ENCODE measurements at places on chromosomes 2 and 18.

DNA sequence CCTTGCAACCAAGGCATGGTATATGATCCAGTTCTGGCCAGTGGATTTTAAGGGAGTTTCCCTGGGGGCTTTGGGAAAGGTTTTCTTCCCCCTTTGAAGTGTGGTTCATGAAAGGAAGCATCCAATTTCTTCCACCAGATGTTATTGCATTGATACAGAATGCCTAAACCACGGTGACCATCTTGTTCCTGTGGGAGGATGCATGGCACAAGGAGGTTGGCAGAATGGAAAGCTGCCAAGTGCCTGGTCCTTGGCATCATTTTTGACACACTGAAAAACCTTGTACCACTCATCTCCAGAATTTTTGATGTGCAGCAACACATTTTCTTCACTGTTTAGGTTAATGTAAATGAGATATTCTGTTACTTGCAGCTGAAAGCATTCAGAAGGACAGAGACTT lies 55.2 kb upstream of the CXCR4 start:
- DNase-seq = no peak

DNA sequence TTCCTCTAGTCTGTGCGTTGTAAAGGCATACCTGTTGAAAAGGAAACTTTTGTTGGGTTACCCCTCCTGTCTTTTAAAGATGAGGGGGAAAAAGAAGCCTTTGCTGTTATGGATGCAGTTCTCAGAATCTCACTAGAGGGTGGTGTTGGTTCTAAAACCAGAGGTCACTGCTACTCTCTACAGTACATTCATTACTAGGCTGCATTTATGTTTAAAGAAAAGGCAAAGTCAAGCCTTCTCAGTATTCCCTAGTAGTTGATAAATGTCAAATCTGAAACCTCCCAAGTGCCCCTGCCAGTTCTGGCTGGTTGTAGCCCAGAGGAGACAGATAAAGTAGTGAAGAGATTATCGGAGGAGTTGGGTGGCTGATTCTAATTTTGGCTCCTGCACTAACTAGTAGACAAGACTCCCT lies 1.4 kb upstream of the PLCL1 start:
- DNase-seq = no peak

DNA sequence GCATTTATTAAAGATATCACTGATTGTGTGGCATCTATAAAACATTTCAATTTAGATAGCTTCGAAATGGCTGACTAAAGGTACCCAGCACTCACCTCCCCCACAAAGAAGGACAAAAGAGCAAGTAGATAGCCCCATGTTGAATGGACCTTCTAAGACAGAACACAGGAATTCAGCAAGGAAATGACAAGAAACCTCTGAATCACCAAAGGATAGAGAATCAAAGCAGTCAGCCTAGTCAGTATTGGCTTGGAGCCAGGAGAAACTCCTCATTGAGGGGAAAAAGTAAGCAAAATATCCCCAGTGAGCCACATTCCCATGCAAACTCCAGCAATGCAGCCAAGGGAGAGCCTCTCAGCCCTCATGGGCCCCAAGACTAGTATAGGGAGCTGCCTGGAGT lies 113.7 kb downstream of the BARD1 start:
- no peak for DNase-seq

- no peak for DNase-seq
These were observed 22.9 kb upstream of the GRB14 start for GRCh38 chr2:164644036-164644700.

DNA sequence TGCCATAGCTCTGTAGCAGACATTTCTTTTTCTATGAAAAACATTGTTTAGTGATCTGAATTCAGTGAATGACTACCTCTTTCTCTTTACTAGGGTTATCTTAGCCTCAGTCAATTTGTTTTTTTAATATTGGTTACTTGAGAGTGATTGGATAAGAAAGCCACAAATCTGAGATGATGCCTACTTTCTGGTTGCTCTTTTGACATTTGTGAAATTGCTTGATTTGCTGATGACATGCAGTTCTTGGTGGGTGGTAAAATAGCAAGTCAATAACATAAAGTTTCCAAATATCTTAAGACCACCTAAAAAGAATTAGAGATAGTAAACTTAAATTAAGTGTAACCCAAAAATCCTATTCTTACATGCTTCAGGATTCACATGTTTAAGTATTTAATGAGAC lies 199.5 kb upstream of the STON1 start:
- no peak for DNase-seq

- no peak for DNase-seq
These were observed 444.1 kb upstream of the SMIM21 start for GRCh38 chr18:75871596-75871995.

DNA sequence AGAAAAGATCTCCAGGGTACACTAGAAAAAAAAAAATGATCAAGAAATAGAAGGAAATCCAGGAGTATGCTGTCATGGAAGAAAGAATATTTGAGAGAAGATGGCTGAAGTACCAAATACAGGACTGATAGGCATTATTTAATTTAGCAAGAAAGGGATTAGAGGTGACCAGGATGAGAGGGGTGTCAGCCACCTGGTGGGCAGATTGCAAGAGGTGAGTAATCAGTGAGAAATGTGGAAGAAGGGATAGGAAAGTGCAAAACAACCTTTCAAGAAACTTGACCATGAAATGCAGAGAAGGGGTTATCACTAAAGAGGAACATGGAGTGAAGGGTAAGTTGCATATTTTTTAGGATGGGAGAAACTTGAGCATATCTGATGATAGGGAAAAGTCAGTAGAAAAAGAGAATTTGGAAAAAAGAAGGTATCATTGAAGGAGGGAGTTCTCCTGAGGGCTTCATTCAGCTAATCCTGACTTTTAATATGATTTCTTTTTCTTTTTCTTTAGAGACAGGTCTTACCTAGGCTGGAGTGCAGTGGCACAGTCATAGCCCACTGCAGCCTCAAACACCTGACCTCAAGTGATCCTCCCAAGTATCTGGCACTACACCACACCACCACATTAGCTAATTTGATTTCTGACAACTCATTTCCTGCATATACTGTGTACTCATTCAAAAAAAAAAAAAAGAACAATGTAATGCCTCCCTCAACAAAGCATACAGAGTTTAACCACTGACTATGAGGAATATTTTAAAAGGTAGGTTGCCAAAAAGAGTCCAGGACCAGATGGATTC lies 101.3 kb downstream of the LRP2 start:
- DNase-seq = no peak

- DNase-seq = no peak
These were observed 504.9 kb downstream of the TNS1 start for GRCh38 chr2:217497843-217498377.

- no peak for DNase-seq
These were observed 9.8 kb upstream of the FZD7 start for GRCh38 chr2:202023904-202024266.

DNA sequence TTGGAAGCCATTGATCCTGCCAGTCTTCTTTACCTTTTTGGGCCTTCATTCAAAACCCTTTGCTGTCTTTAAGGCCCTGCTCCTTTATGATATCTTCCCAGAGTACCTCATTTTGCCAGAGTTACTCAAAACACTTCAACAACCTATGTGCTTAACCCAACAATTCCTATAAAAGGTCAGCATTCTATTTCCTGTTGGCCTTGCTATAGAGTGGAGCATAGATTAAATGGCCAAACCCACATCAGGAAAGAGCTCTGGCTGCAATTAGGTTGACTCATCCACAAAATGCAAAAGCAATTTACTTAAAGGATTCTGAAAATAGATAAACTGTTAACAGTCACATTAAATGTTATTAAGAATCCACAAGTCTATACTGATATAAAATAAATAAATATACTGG lies 21.2 kb downstream of the MRPL33 start:
- no peak for DNase-seq

DNA sequence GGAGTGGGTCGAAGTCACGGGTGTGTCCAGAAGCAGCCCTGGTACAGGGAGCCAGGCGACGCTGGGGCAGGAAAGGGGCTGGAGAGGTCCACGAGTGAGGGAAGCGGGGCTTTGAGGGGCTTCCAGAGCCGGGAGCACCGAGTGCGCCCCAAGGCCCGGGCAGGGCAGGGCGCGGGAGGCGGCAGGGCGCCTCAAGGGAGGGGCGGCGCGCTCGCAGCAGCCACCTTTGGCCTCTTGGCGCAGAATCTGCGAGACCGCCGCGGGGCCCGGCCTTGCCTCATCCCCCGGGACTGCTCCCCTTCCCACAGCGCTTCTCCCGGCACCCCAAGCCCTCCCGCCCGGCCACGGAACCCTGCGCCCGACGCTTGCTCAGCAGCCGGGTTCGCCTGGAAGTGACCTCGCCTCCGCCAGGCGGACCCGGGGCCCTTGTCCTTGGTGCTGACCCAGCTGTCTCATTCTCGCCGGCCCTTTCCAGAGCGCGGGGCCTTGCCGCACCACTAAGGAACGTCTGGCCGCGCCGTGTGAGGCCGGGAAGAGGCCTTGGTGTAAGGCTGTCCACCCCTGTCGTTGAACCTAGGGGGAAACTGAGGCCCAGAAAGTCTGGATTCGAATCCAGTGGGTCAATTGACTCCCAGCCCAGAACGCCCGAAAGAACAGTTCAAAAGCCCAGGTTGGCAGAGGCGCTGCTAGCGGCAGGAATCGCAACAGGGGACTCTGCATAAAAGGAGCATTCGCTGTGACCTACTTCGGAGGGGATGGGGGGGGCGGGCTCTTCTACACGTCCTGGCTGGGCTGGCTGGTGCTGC lies 584 bp upstream of the DNER start:
- no peak for DNase-seq

- DNase-seq = no peak
These were observed 55.2 kb downstream of the METTL4 start for GRCh38 chr18:2515908-2516625.

DNA sequence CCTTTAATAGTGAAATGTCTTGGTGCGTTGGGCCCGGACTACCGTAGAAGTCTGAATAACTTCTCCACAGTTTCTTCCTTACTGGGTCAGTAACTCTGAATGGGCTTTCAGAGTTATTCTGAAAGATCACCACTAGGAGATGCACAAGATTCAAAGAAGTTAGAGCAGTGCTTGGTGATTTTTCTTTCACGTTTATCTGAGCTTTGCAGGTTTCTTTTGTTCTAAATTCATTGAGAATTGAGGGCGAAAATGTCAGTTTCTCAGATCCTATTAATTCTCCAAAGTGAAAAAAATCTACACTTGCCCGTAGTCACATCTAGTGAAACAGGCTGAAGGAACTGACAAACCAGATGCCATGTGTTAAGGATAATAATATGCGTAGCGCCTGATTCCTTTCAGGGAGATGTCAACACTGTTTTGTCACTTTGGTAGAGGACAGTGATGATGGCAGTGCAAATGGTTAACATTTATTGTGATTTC lies 70.1 kb downstream of the QPCT start:
- DNase-seq = no peak

DNA sequence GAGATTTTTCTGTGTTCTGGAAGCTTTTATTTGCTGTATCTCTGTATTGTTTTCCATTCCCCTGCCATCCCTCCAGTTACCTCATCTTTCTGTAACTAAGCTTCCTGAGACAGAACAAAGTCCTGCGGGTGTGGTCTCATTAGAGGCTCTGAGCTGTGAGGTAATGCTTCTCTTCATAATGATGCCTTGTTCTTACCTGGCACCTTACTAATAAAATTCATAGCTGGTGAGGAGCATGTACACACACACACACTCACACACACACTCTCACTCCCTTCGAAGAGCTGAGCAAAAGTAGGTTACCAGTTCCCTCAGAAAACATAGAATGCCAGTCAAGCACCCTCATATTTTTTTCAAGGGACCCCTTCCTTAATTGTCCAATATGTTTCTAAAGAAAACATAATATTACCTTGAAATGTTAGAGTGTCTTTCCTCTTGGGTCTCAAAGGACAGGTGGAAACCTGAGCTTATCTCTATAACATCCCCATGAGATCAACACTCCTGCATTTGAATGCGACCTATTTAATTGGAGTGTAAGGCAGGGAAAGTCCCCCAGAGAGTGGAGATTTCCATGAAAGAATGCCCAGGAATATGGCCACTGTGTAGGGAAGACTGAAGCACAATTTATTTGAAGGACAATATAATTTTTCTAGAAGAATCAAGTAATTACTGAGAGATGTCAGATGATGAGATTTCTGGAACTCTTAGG lies 161.6 kb upstream of the NCK2 start:
- DNase-seq = no peak

GRCh38 chr2:240364582-240364960 lies 70.9 kb upstream of the GPC1 start:
- no peak for DNase-seq

DNA sequence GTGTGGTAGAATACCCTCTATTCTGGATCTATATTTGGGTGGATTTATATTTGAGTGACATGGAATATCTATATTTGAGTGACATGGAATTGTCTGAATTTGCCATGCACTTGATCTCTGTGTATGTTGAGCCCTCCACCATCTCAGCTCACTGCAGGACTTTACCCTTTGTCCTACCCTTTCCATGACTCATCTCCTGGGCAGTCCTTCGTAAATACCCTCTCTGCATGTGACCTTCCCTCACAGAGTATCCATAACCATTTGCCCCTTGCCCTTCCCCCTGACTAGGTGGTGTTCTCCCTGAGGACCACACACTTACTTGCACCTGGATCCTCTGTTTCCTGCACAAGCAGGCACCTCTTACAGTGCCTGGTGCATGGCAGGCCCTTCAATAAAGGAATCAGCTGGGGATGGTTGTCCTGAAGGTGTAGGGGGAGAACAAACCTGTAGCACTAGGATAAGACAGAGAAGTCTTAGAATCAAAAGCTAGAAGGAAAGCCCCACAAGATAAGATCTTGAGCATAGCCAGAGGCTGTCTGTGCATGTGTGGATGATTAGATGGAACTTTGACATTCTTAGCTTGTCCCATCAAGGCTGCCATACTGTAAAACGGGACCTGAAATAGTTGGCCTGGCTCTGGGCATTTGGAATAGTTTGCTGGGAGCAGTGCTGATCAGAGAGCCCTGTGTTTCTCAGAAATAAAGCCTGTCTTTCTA lies 230.4 kb downstream of the FHOD3 start:
- DNase-seq = no peak

DNA sequence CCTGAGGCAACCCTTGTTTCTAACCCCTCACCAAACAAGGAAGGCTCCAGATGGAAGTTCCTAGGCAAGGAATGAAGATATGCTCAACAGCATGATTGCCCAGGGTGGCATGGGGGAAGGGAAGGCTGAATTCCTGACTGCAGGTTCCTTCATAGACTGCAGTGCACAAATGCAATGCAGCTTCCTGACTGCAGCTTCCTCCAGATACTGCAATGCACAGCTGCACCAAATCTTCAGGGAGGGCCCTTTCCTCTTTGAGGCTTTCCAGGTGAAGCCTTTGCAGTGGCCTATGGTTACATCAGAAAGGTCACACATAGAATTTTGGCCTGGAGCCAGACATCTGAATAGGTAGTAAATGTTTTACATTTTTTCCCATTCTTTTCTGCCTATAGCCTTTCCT lies 58.8 kb upstream of the DYNAP start:
- no peak for DNase-seq

DNA sequence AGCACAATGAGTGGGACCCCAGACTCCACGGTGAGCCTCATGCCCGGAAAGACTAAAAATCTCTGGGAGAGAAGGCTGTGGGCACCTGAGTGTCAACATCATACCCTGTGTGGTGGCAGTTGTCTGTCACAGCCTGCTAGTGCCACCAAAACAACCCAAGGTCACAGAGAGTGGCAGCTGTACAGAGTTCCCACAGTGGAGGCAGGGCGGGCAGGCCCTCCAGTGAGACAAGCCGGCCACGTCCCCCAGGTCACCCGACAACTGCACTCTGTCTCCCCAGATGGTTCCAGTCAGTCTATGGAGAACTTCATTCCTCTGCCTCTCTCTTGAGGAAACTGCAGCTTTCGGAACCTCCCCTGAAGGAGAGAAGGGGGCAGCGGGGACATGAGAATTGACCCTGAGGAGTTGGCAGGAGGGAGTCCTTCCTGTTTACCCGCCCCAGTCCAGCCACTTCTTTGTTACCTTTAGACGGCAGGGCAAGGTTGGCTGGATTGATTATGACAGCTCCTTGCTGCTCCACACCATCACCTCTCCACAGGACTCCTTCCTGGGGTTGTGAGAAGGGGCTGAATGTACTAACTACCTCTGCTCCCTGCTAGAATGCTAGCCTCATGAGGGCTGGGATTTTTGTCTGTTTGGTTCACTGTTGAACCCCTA lies 11.3 kb upstream of the FIGLA start:
- DNase-seq = no peak

Data from activated CD8-positive, alpha-beta memory T cell treated with anti-CD3 and anti-CD28 coated beads for 1 hour (primary cell).